ENCODE measurements at places on chromosomes 3 and 15.
A peak's percentile ranks its signal among the peaks of the same experiment; 100 is the strongest.

DNA sequence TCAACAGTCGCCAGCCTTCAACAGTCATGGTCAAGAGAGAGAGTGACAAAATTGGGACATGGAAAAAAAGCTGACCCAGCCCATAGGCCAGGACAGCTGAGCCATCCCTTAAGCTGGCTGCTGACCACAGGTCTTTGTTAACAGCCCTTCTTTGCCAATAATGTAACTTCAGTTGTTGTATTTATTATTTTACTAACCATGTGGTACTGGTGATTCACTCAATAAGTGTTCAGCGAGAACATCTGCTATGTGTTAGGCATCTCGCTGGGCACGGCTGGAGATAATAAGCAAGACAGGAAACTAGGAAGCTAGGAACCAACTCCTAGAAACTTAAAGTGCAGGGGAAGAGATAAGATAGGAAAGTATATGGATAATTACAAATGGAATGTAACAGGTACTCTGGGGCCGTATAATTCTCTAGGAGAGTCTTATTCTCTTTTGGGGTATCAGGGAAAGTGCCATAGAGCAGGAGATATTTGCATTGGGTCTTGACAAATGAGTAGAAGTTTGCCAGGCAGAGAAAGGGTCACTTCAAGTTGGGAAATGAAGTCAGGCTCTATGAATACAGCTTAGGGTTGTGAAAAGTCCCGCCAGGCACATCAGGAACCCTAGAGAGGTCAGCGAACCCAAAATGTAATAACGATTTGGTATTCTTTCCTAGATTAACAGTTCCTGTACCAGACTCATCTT lies 84.0 kb upstream of the TRA2B start:
- DNase-seq: no peak
- H3K27me3 ChIP-seq: no peaks in the 10 kb centered on the region
- no peak overlapping the region for H3K27ac ChIP-seq
- no peaks in the 10 kb centered on the region for H3K36me3 ChIP-seq

- no peaks in the 10 kb centered on the region for H3K27me3 ChIP-seq
- no peaks in the 10 kb centered on the region for H3K36me3 ChIP-seq
- DNase-seq: no peak
- no peaks in the 10 kb centered on the region for H3K4me1 ChIP-seq
Measured at GRCh38 chr15:63083044-63083443, 38.6 kb upstream of the LACTB start.

- DNase-seq: no peak
- H3K4me3 ChIP-seq: no peak overlapping the region
- no peaks in the 10 kb centered on the region for H3K36me3 ChIP-seq
- no peaks in the 10 kb centered on the region for H3K4me1 ChIP-seq
- H3K27me3 ChIP-seq: no peaks in the 10 kb centered on the region
- H3K27ac ChIP-seq: no peak overlapping the region
Measured at GRCh38 chr3:43870844-43871626, 180.3 kb downstream of the ABHD5 start.

DNA sequence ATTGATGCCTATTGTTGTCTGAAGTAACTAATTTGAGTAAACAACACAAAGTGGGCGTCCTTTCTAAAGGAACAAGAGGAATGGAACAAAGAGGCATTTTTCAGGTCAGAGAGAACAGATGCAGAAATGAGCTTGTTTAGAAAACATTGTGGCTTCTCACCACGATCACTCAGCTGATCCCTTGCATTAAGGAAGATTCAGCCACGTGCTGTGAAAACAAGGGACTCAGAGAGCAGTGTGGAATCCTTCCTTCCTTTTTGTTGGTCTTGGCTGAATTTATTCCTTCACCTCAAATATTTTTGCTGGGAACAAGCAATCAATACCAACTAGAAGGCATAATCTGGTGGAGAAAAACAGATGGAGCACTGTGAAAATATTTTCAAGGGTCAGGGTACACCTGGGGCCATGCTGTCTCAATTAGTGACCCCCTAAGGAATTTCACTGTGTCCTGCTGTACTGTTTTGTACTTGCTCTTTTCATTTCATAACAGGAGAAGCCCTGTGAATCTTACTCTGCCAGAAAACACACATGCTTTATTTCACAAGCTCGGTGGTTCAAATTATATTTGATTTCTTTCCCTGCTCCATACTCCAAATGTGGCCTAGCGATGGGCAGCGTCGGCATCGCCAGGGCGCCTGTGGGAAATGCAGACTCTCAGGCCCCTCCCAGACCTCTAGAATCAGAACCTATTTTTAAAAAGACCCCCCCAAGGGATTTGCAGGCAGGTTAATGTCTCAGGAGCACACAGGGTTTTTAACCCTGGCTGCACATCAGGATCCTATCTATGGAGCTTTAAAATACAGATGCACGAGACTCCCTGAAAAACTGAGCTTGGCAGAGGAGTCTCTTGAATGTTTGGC lies 11.6 kb upstream of the SLC6A20 start:
- no peaks in the 10 kb centered on the region for H3K27me3 ChIP-seq
- DNase-seq: no peak
- H3K36me3 ChIP-seq: no peaks in the 10 kb centered on the region
- no peak overlapping the region for H3K27ac ChIP-seq
- peaks cover 2% of the 10 kb centered on the region for H3K4me1 ChIP-seq

DNA sequence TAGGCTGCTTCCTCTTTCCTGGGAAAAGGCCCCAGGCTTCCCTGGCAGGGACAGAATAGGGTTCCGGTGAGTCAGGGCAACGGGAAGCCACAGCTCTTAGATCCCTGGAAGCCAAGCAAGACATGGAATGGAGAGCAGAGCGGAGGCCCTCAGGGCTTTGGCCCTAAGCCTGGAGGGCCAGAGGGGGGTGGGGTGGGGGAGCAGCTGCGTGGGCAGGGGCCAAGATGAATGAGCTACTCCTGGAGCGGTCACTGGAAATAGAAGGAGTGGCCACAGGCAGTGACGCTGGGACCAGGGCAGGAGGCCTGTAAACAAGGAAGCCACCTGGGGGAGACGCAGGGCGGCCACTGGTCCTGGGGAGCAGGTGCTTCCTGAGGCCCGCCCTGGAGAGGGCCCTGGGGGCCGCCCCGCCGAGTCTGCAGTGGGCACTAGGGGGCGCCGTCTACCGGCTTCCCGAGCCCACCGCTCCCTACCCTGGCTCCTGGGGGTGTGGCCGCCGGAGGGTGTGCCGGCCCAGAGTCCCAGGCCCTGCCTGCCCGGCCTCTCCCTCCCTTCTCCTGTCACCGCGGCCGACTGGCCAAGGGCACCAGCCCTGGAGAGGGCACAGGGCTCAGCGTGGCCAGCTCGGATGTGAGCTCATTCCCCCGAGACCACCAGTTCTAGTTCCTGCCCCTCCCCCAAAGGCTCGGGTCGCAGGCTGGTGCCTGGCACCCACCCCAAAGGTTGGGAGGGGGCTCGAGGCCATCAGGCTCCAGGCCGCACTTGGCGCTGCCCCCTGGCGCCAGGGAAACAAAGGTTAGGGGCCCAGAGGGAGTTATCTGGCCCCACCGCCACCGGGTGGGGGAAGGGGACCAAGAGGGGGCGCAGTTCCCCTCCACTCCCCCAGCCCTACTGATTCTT lies 12.1 kb downstream of the VPS18 start:
- H3K4me3 ChIP-seq: peak overlapping the region; percentile 60
- peak; percentile 82 for DNase-seq
- H3K27ac ChIP-seq: peak overlapping the region; percentile 73
- peaks cover 29% of the 10 kb centered on the region for H3K36me3 ChIP-seq

DNA sequence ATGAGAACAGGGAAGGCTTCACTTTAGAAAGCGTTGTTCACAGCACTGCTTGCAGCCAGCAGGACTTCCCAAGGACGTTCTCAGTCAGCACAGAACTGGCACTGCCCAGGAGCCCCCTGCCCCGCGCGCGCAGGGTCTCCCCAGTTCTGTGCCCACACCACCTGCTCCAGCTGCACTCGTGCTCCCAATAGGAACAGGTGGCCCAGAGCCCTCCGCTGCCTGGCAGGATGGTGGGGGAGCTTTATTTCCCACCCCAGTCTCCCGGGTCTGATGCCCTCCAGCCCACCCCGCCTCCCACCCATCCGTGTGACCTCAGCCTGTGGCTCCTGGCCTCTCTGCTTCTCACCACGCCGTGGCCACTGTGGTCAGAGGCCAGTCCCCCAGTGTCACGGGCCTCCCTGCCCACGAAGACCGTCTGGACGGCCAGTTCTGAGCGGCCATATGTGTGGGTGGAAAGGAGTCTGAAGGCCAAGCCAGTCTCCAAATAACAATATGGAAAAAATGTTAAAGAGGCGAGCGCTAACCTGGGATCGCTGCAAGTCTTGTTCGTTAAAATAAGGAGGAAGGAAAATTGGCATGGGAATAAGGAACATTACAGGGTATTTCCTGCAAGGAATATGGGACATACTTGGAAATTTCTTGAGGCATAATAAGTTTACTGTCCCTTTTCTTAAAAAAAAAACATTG lies 54.6 kb upstream of the PCSK6 start:
- H3K4me1 ChIP-seq: no peaks in the 10 kb centered on the region
- no peaks in the 10 kb centered on the region for H3K27me3 ChIP-seq
- DNase-seq: no peak
- H3K4me3 ChIP-seq: no peak overlapping the region

DNA sequence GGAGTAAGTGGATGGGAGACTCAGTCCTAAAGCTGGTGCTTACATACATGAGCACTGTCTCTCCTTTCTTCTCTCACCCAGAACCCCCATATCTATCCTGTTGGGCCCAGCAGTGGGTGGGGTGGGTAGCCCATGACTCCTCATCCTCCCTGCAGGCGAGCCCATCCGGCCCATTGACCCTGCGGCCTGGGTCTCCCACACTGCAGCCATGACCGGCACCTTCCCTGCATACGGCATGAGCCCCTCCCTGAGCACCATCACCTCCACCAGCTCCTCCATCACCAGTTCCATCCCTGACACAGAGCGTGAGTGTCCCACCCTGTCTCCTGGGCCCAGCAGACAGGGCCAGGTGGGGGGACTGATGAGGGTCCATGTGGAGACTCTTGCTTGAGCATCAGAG lies 8.0 kb upstream of the AP2M1 start:
- peaks cover 79% of the 10 kb centered on the region for H3K36me3 ChIP-seq
- H3K27me3 ChIP-seq: no peaks in the 10 kb centered on the region
- DNase-seq: no peak
- no peaks in the 10 kb centered on the region for H3K4me1 ChIP-seq

DNA sequence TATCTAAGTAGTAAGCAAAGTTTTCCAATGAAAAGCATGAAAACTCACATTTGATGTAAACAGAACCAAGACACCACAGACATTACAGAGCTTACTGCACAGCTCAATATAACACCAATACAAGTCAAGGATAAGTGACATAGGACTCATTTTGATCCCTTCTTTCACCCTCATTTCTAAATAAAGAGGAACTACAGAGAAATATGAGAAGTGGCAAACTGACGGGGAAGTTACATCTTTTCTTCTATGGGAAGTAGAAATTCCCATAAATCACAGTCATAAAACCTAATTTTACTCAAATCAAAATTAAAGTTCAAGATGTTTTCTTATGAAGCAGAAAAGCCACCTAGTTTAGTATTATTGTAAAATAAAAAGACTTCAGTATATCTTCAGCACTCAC lies 3.8 kb downstream of the ATG3 start:
- no peak overlapping the region for H3K4me3 ChIP-seq
- DNase-seq: no peak
- no peaks in the 10 kb centered on the region for H3K27me3 ChIP-seq
- H3K27ac ChIP-seq: no peak overlapping the region
- peaks cover 40% of the 10 kb centered on the region for H3K4me1 ChIP-seq

DNA sequence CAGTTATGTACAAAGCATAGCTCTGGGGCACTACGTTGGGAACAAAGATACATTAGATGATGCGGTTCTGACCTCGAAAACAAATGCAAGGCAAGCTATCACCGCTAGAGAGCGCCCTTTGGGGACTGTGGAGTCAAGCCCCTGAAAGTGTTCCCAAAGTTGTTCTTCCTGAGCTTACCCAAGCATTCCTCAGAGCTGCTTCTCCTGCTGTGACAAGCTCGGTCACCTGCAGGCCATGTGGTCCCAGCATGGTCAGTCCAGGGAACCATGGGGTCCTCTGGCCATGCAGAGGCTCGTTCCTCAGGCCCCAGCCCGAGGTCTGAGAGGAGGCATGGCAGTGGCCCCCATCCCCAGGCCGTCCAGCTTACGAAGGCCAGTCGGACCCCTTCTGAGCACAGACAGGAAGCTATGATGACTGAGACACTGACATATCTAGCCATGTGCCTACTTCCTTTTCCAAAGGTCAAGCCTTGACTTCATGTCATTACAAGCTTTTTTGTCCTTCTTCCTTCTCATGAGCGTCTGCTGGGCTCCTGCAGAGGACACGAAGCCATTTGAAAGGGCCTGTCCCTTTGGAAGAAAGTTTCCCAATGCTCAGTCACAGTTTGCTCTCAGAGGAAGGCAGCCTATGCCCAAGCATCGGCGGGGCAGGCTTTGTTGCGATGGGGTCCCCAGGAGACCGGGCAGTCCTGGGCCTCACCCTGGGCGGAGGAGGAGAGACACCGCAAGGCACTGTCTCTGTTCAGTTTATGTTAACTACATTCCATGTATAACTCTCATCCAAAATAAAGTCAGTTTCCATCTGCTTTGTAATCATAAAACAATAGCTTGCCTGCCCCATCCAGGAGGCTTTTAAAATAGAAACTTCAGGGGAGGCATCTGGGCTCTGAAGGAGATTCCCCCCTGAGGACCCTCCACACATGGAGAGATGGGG lies 79.3 kb downstream of the ATP10A start:
- H3K27ac ChIP-seq: no peak overlapping the region
- no peaks in the 10 kb centered on the region for H3K27me3 ChIP-seq

GRCh38 chr3:69282181-69282580 lies 103.7 kb downstream of the FRMD4B start:
- no peak overlapping the region for H3K27ac ChIP-seq
- peaks cover 14% of the 10 kb centered on the region for H3K4me1 ChIP-seq
- no peak overlapping the region for H3K4me3 ChIP-seq
- peaks cover 14% of the 10 kb centered on the region for H3K36me3 ChIP-seq
- DNase-seq: peak; percentile 15

GRCh38 chr3:140898340-140899180 lies 43.1 kb upstream of the SLC25A36 start:
- no peak overlapping the region for H3K27ac ChIP-seq
- H3K4me3 ChIP-seq: no peak overlapping the region
- H3K4me1 ChIP-seq: no peaks in the 10 kb centered on the region
- DNase-seq: peak; percentile 46
- peaks cover 2% of the 10 kb centered on the region for H3K27me3 ChIP-seq

DNA sequence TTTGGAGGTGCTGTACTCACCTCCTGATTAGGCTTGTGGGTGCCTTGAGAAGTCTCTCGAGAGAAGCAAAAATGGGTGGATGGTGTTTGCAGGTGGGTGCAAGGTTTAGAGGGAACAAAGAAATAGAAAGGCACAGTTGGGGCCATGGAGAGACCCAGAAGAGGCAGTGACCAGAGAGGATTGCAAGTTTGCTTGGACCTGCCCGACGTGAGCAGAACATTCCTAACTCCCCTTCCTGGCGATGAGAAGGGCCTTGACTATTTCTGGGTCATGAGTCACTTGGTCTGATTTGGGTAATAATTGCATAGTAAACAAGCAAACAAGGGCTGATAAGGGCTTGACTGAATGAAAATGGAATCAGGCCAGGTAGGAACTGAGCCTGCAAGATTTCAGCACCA lies 7.0 kb upstream of the CTSH start:
- no peak for DNase-seq
- H3K36me3 ChIP-seq: no peaks in the 10 kb centered on the region
